ENCODE measurements at places on chromosomes 7 and 10. TPM values are rescaled to one million over a fixed set of nuclear protein-coding genes. Genes with fewer than 3 reads are reported as not detected.
A peak's percentile ranks its signal among the peaks of the same experiment; 100 is the strongest.

GRCh38 chr7:50145801-50146338, 52.8 kb upstream of the ZPBP start:
- no peak for DNase-seq

GRCh38 chr7:6709808-6710207, 3.1 kb upstream of the ZNF12 start:
- no peak for DNase-seq

DNA sequence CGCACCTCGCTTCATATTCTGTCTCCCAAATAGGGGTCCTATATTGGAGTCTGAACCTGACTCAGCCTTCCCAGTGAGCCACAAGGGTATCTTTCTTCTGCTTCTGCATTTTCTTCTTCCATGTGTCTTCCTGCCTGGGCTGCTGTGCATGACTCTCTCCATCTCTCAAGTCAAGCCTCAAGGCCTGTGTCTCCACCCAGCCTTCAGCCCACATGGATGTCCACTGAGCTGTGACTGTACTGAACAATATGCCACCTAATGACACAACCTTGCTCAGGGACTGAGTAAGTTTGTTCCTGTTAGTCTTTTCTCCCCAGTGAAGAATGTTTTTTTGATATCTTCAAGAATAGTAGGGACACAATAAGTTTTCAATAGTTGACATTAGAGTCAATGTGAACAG, 162.7 kb upstream of the TBX20 start:
- DNase-seq, result no peak

DNA sequence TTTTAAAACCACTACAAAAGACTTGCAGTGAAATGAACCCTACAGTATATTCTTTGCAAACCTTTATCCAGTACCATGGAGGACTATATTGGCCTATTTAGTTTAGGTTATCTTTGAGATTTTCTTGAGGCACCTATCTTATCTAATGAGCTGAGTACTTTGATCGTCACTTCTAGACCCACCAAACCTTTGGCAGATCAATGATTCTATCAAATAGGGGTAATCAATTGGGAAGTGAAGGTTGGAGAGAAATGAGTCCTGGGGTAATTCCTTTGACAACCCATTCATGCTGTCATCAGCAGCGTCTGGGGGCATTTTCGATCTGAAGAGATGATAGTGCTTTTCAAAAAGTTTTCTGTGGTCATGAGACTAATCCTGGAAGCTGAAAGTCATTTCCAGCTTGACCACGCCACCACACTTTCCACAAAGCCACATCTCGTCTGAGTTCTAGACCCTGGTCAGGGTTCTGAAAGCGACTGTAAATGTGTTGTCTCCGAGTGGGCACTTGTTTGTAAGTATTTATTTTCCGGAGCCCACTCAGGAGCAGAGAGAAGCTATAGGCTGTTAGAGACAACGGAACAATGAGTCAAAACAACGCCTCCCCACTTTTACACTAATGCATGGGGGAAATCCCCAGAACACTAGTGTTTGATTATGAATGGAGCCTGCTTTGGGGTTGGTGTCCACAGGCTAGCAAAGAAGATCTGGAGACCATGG, 4.8 kb downstream of the EGR2 start:
- no peak for DNase-seq

GRCh38 chr10:75396631-75397495, 4.7 kb downstream of the ZNF503 start:
- peak; percentile 86 for DNase-seq

GRCh38 chr10:106987362-106987761, 177.1 kb downstream of the SORCS1 start:
- no peak for DNase-seq

LOXL4 gene
- total RNA-seq, result 12.5 TPM

GRCh38 chr7:127976056-127976737, 55.0 kb downstream of the LRRC4 start:
- DNase-seq, result no peak

LRIT1 gene
- total RNA-seq, result not detected

DNA sequence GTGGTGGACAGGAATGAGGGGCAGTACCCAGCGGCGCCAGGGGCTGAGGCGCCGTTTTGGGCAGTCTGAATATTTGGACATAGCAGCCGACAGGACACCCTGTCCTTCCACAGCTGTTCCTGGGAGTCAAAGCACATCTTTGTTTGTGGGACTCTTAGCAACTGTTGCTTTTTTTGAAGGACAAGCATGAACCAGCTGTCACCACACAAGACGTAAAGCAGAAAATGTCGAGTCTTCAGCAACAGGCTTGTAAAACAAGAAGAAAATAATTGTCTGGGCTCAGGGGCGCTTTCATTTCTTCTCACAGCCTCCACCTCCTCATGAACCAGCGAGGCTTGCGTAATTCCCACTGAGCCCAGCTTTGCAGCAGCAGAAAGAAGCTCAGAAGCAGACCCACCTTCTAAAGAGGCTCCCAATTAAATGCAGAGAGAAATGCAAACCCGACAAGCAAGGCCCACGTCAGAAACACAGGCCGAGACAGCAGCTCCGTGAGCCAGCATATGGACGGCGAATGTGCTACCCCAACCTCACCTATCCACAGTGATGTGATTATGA, 68.9 kb upstream of the DNAAF5 start:
- no peak for DNase-seq

- DNase-seq, result no peak
These were observed 14.9 kb downstream of the KCNK18 start for GRCh38 chr10:117212176-117212575.

DNA sequence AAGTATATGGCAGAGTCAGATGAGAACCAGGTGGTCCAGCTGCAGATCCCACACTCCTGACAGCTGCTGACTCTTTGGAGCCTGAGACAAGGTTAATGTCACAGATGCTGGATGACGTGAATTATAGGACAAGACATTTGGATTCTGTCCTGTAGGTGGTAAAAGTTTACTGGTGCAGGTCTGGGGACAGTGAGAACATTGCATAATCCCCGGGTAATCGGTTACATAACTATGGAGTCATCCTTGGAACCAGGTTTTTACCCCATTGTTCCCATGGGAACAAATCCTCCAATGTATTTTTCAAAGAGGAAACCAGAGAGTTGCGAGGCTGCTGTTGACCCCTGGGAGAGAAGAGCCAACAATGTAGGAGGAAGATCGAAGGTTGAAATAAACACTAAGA, 27.5 kb upstream of the ZCCHC24 start:
- no peak for DNase-seq

TLX1 gene
- not detected for total RNA-seq

- peak; percentile 37 for DNase-seq
These were observed 61.9 kb downstream of the SGMS1 start for GRCh38 chr10:50561816-50562215.

DNA sequence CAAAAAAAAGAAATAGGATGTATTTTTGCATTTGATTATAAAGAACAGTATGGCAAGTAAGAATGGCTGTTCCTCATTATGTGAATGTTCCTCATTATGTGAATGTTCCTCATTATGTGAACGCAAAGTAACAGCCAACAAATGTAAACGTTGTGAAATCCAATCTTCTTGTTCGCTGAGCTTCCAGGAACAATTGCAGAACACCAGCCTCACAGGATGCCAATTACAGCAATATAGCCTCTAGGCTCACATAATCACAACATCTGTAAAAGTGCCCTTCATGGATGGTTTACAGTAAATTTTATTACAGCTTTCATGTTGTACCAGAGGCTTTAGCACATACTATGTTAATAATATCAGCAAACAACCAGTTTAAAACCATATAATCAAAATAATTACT, 71.6 kb downstream of the THSD7A start:
- DNase-seq, result no peak

DNA sequence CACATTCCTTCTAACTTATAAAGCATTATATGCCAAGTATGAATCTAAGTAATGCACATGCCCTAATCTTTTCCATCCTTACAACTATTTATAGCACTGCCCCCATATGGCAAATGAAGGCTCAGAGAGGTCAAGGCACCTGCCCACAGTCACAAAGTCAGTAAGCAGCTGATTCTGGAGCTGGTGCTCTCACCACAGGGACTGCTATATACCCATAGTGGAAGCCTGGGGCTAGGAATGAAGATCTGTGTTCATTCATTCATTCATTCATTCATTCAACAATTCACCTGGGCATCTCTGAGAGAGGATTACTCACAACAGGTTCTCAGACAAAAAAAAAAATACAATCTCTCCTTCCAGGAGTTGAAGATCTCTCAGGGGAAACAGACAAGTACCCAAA, 213.4 kb downstream of the KCNMA1 start:
- no peak for DNase-seq
